ENCODE measurements at places on chromosomes 3 and 15.
A peak's percentile ranks its signal among the peaks of the same experiment; 100 is the strongest.

DNA sequence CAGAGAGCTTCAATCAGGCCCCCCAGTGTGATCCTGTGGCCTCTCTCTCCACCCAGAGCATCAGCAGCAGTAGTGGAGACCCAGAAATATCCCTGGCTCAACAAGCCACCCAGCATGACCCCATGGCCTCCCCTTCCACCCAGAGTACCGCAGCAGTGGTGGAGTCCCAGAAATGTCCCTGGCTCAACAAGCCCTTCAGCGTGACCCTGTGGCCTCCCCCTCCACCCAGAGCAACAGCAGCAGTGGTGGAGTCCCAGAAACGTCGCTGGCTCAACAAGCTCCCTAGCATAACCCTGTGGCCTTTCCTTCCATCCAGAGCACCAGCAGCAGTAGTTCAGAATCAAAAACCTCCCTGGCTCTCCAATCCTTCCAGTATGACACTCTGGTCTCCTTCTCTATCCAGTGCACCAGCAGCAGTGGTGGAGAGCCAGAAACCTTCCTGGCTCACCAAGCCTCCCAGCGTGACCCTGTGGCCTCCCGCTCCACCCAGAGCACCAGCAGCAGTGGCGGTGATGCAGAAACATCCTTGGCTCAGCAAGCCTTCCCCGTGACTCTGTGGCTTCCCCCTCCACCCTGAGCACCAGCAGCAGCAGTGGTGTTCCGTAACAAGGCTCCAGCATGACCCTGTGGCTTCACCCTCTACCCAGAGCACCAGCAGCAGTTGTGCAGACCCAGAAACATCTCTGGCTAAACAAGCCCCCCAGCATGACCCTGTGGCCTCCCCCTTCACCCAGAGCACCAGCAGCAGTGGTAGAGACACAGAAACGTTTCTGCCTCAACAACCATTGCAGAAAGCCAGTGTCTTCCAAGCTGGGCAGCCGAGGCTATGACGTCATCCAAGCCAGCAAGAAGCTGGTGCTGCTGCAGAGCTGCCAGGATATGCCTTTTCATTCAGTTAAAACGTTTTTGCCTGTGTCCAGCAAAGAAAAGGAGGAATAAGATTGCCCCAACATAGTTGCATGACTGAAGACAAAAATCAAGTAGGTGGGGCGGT, 61.3 kb upstream of the TAMM41 start:
- no peak for DNase-seq

DNA sequence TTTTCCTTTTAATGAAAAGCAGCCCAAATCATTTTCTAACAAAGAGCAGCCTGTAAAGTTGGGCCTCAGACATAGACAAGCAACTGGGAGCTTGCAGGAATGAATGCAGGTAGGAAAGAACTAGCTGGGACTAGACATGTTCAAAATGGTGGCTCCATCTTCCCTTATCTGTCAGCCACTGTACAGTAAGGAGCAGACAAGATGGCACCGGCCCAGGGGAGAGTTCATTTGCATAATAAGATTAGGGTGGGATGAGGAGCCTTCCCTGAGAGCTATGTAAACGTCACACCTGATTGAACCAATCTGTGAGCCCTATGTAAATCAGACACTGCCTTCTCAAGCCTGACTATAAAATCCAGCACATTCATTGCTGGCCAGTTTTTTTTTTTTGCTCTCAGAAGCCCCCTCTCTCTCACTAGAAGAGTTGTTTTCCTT, 59.7 kb upstream of the GK5 start:
- DNase-seq = no peak

- DNase-seq = no peak
Observed at GRCh38 chr3:168671091-168671490, 575.4 kb upstream of the GOLIM4 start.

- peak; percentile 41 for DNase-seq
Observed at GRCh38 chr3:141487521-141488252, 860 bp downstream of the RASA2 start.
